ENCODE measurements at places on chromosomes 3 and 15. TPM values are rescaled to one million over a fixed set of nuclear protein-coding genes. Genes with fewer than 3 reads are reported as not detected.

Gene MASP1
- not detected for total RNA-seq

Gene TRIM71
- total RNA-seq, result 0.04 TPM

Gene DNASE1L3
- not detected for total RNA-seq

Gene SMC4
- 216 TPM for total RNA-seq

Gene C3orf38
- total RNA-seq, result 22.4 TPM

- H3K27me3 ChIP-seq, result peaks cover 7% of the 10 kb centered on the region
- H3K36me3 ChIP-seq, result peaks cover 3% of the 10 kb centered on the region
- no peak overlapping the region for H3K4me3 ChIP-seq
These were observed 39.6 kb downstream of the TGM4 start for GRCh38 chr3:44913868-44914468.

- H3K27ac ChIP-seq, result no peak overlapping the region
- H3K4me3 ChIP-seq, result no peak overlapping the region
- H3K4me1 ChIP-seq, result no peaks in the 10 kb centered on the region
- DNase-seq, result no peak
These were observed 45.0 kb downstream of the COPS2 start for GRCh38 chr15:49110158-49110944.

GRCh38 chr3:172853921-172854666, 103.6 kb downstream of the ECT2 start:
- H3K36me3 ChIP-seq, result no peaks in the 10 kb centered on the region
- H3K27me3 ChIP-seq, result peaks cover 8% of the 10 kb centered on the region
- H3K27ac ChIP-seq, result no peak overlapping the region
- no peaks in the 10 kb centered on the region for H3K4me1 ChIP-seq
- no peak for DNase-seq

DNA sequence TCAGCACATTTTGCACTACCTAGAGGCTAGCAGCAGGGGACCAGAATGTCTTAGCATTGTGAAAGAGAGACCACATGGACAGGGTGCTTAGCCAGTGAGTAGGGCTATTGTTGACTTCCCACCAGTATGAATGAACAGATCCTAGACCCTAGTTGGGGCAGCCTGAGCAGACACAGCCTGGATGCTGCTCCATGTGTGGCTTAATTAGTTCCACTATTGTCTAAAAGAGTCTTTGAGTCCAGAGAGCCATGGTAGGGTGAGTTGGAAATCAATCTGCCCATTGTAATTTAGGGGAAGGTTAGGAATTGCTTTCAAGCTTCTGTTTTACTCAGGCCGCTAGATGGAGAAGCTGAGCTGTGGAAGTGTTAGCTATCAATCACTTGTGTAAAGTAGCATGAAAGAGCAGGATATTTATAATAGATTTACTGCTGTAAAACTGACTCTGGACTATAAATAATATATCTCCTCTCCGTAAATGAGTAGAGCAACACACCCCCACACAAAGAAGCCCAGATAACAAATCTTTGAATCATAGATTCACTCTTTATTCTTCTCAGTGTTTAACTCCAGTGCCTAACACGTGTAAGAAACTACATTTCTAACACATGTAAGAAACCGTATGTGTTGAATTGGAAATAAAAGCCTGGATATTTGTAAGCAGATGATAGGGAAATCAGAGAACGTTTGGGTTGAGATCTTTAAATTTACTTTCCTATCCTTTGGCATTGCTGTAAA, 4.1 kb upstream of the GCSAM start:
- H3K27me3 ChIP-seq, result no peaks in the 10 kb centered on the region
- peak; percentile 68 for DNase-seq
- peaks cover 65% of the 10 kb centered on the region for H3K4me1 ChIP-seq

- no peak for DNase-seq
- H3K27me3 ChIP-seq, result no peaks in the 10 kb centered on the region
- no peaks in the 10 kb centered on the region for H3K4me1 ChIP-seq
- H3K36me3 ChIP-seq, result no peaks in the 10 kb centered on the region
These were observed 38.3 kb downstream of the MITF start for GRCh38 chr3:69777582-69777967.

All from activated CD4-positive, alpha-beta T cell treated with anti-CD3 and anti-CD28 coated beads for 36 hours (primary cell).